ENCODE measurements at places on chromosomes 2 and 18.

- no peak overlapping the region for H3K27ac ChIP-seq
- no peaks in the 10 kb centered on the region for H3K36me3 ChIP-seq
- H3K27me3 ChIP-seq, result no peaks in the 10 kb centered on the region
- no peaks in the 10 kb centered on the region for H3K4me1 ChIP-seq
- DNase-seq, result no peak
Measured at GRCh38 chr18:7646174-7646886, 79.2 kb downstream of the PTPRM start.

DNA sequence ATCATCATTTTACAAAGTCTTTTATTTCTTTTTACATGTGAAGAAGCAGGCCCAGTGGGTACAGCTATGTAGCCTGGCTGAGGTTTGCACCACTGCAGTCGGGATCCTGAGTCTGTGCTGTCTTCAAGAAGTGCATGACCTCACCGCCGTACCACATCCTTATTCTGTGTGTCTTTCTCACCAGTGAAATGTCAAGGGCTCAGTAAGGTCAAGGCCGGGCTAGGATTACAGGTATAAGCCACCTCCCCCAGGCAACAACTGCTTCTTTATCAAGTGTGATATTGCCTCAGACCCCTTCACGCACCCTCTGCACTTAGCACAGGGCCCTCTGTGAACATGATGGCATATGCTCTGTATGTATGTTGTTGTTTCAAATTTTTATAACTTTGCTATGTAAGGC, 76.7 kb downstream of the PIEZO2 start:
- no peaks in the 10 kb centered on the region for H3K36me3 ChIP-seq
- no peaks in the 10 kb centered on the region for H3K27me3 ChIP-seq
- H3K4me3 ChIP-seq, result no peak overlapping the region
- H3K27ac ChIP-seq, result no peak overlapping the region

- H3K27me3 ChIP-seq, result no peaks in the 10 kb centered on the region
- H3K4me3 ChIP-seq, result no peak overlapping the region
- H3K4me1 ChIP-seq, result no peaks in the 10 kb centered on the region
- no peak overlapping the region for H3K27ac ChIP-seq
- H3K36me3 ChIP-seq, result no peaks in the 10 kb centered on the region
- DNase-seq, result no peak
Measured at GRCh38 chr2:154331784-154332183, 366.7 kb upstream of the KCNJ3 start.

DNA sequence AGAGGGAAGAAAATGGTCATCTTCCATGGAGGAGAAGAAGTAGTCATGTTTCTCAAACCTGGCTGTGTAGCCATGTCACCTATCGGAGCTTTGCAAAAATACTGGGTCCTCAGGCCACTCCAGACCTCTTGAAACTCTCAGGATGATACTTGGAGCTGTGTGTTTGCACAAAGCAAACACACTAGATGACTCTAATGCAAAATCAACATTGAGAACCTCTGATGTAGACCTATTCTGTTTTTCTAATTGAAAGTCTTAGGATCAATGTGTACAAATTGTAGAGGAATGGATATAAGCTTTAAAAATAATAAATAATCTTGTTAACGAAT, 444.3 kb downstream of the RND3 start:
- DNase-seq, result no peak
- no peak overlapping the region for H3K27ac ChIP-seq
- H3K36me3 ChIP-seq, result no peaks in the 10 kb centered on the region

GRCh38 chr2:235411905-235412485, 81.8 kb upstream of the AGAP1 start:
- DNase-seq, result no peak
- H3K4me3 ChIP-seq, result no peak overlapping the region
- H3K4me1 ChIP-seq, result no peaks in the 10 kb centered on the region
- H3K27ac ChIP-seq, result no peak overlapping the region
- no peaks in the 10 kb centered on the region for H3K36me3 ChIP-seq
- peaks cover 1% of the 10 kb centered on the region for H3K27me3 ChIP-seq

GRCh38 chr2:95031726-95032116, 6.2 kb downstream of the MAL start:
- peaks cover 63% of the 10 kb centered on the region for H3K36me3 ChIP-seq
- H3K4me3 ChIP-seq, result no peak overlapping the region
- peak overlapping the region; percentile 11 for H3K27ac ChIP-seq
- no peak for DNase-seq

DNA sequence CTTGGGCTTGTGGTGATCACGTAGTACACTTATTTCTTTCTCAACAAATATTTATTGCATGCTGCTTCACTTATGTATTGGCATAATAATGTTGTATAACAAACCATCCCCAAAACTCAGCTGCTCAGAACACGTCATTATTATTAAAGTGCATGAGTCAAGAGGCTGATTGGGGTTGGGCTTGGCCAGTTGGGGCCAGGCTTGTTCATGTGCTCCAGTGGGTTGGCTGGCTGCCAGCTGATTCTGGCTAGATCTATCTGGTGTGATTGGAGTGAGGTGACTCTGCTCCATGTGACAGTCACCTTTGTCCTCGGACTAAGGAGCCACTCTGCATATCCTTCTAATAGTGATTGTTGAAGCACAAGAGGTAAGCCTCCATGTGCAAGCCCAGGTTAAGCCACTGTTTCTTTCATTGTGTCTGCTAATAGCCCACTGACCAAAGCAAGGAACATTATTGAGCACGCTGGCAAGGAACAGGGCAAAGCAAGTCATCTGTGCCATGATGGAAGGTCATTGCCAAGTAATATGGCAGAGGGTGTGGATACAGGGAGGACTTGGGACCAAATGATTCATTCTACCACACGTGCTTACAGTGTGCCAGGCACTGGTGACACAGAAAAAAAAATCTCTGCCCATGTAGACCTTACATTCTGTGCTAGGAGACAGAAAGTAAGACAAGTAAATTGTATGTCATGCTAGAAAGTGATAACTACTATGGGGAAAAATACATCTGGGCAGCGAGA, 63.3 kb upstream of the TMEM182 start:
- H3K36me3 ChIP-seq, result no peaks in the 10 kb centered on the region
- no peak for DNase-seq
- no peaks in the 10 kb centered on the region for H3K4me1 ChIP-seq
- no peak overlapping the region for H3K27ac ChIP-seq
- H3K27me3 ChIP-seq, result peaks cover 7% of the 10 kb centered on the region

GRCh38 chr18:23662309-23663263, at the start of gene ANKRD29:
ANKRD29 (minus strand) TSS chr18:23662911; CDS start chr18:23662730, 181 bp downstream.
- H3K27ac ChIP-seq, result no peak within 1 kb of the TSS
- DNase-seq, result peak; percentile 79
- H3K36me3 ChIP-seq, result no peaks in the 10 kb centered on the region

GRCh38 chr2:127626917-127627739, 18.8 kb upstream of the GPR17 start:
- H3K36me3 ChIP-seq, result no peaks in the 10 kb centered on the region
- no peak for DNase-seq
- H3K27ac ChIP-seq, result no peak overlapping the region

DNA sequence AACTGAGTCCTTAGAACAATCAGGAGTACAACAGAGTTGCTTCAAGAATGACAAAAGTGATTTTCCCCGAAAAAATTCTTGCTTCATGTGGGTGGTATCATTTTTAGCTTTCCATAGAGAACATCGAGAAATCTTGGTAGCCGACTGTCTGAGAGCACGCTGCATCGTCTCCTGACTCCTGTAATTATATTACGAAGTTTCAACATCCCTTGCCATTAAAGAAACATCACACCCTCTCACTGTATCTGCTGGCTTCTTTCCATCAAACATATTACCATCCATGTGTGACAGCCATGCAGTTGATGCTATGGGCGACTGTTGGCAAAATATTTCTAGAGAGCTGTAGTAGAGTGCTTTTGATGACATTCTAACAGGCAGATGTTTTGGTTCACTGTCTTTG, 311.2 kb downstream of the CMPK2 start:
- no peak overlapping the region for H3K27ac ChIP-seq
- H3K36me3 ChIP-seq, result no peaks in the 10 kb centered on the region
- H3K4me3 ChIP-seq, result no peak overlapping the region
- DNase-seq, result no peak

- H3K27ac ChIP-seq, result no peak overlapping the region
- H3K4me3 ChIP-seq, result no peak overlapping the region
- no peak for DNase-seq
- H3K27me3 ChIP-seq, result no peaks in the 10 kb centered on the region
- H3K4me1 ChIP-seq, result no peaks in the 10 kb centered on the region
- no peaks in the 10 kb centered on the region for H3K36me3 ChIP-seq
Measured at GRCh38 chr2:146994246-146994645, 850.6 kb upstream of the ACVR2A start.

DNA sequence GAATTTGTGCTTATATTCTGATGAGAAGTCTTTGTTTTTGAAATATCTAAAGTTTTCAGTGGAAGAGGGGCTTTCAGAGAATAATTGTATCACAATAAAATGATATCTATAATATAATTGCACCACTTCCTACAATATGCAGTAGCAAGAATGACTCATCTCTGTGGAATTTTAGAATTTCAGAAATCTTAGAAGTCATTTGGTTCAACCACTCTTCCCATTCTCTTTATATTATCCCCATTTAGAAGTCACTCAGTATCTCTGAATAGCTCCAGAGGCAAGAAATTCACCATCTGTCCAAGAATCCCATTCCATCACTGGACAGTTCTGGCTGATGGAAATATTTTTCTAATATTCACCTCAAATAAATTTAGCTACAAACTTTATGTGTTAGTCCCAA, 59.3 kb upstream of the CCDC68 start:
- H3K4me1 ChIP-seq, result no peaks in the 10 kb centered on the region
- no peak for DNase-seq
- H3K27ac ChIP-seq, result no peak overlapping the region
- H3K36me3 ChIP-seq, result no peaks in the 10 kb centered on the region
- no peak overlapping the region for H3K4me3 ChIP-seq

- H3K4me3 ChIP-seq, result peak overlapping the region; percentile 91
- H3K36me3 ChIP-seq, result peaks cover 10% of the 10 kb centered on the region
- peaks cover 34% of the 10 kb centered on the region for H3K4me1 ChIP-seq
- H3K27me3 ChIP-seq, result peaks cover 4% of the 10 kb centered on the region
- peak overlapping the region; percentile 93 for H3K27ac ChIP-seq
Measured at GRCh38 chr2:60882971-60883753, 1.8 kb downstream of the REL start.

DNA sequence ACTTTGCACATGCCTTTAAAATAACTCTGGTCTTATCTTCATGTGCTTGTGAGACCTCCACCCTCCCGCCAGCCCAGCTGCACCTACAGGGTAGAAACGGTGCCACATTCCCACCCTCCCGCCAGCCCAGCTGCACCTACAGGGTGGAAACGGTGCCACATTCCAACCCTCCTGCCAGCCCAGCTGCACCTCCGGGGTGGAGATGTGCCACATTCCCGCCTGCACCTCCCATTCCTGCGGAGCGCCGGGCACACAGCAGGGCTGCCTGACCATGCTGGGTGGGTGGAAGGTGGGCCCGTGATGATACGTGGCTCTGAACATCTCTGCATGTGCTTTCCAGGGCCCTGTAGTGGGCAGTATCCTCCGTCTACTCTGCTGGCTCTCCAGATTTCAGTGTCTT, 243.7 kb upstream of the PXDN start:
- H3K4me1 ChIP-seq, result peaks cover 26% of the 10 kb centered on the region
- H3K4me3 ChIP-seq, result no peak overlapping the region

DNA sequence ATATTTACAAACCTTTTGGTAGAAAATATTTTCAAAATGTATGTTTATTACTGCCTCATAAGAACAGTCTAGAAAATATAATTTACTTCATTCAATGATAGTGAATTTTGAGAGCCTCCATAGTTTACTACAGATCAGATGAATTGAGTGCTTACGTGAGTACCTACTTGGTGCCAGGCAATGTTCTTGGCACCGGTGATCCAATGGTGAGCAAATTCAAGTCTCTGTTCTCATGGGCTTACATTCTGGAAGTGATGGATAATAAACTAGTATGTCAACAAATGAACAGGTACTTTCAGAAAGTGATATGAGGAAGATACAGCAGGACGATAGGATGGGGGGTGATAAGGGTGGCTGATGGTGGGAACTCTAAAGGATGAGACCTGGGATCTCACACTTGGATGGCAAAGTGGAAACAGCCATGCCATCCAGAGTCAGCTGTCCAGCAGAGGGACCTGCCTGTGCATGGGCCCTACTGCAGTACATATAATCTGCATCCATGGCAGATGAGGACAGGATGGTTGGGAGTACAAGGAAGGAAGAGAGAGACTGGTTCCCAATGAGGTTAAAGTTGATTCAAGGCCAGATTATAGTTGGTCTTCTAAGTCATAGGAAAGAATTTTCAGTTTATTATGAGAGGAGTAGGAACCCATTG, 277.0 kb downstream of the NEDD4L start:
- no peak overlapping the region for H3K27ac ChIP-seq
- no peaks in the 10 kb centered on the region for H3K27me3 ChIP-seq
- H3K4me3 ChIP-seq, result no peak overlapping the region
- peaks cover 36% of the 10 kb centered on the region for H3K4me1 ChIP-seq
- H3K36me3 ChIP-seq, result no peaks in the 10 kb centered on the region

DNA sequence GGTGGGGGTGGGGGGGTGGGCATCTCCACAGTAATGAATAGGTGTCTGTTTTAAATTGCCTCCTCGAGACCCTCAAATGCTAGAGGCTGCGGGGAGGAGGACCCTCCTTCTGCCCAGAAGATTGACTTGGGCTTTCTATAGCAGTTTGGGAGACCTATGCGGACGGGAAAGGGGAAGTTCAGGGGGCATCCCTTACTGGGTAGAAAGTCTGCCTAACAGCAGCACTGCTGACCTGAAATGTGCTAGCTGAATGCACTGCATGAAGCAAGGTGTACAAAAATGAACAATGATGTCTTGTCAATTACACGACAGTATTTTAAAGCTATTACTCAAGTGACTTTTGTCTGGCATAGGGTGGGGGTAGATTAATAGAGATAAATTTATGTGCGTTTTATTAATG, 2.5 kb downstream of the DCC start:
- no peaks in the 10 kb centered on the region for H3K27me3 ChIP-seq
- no peak overlapping the region for H3K27ac ChIP-seq
- no peaks in the 10 kb centered on the region for H3K36me3 ChIP-seq
- no peak for DNase-seq
- no peaks in the 10 kb centered on the region for H3K4me1 ChIP-seq

DNA sequence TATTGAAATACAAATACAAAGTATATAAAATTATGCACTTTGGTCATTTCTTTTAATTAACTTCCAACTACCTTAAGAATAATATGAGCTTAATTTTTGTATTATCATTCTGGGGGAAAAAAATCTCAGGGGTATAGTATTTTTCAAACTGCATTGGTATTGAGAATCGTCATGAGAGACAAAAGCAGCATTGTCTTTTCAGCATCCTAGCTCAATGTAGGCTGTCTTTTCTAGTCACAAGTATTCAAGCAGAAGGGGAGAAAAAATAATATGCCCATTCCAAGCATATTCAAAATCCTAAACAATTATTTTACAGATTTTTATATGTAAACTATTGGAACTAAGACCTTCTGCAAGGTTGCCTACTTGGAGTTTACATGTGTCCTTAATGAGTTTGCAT, 693.3 kb downstream of the LRP1B start:
- no peaks in the 10 kb centered on the region for H3K27me3 ChIP-seq
- no peaks in the 10 kb centered on the region for H3K4me1 ChIP-seq
- no peak overlapping the region for H3K4me3 ChIP-seq
- no peaks in the 10 kb centered on the region for H3K36me3 ChIP-seq

DNA sequence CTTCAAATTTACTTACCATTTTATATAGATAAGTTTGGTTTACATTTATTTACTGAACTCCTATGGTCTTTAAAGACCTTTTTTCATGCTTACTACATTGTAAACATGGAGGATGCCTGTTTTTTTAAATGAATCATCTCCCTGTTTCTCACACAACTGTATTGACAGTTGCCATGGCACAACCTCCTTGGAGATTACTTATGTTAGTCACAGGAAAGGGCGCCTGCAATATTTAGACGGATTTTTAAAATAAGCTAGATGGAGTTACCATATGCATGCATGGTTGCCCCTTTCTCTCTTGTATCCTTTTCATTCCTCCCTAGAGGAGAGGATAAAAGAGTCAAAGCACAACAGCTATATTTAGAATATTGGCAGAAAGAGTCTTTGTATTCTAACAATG, 34.8 kb upstream of the CCDC102B start:
- H3K4me3 ChIP-seq, result no peak overlapping the region
- DNase-seq, result no peak
- H3K4me1 ChIP-seq, result no peaks in the 10 kb centered on the region
- no peak overlapping the region for H3K27ac ChIP-seq
- H3K36me3 ChIP-seq, result no peaks in the 10 kb centered on the region

Data from activated naive CD4-positive, alpha-beta T cell treated with anti-CD3 and anti-CD28 coated beads, Interleukin-2, amount 10 ng/mL, durations not matched to agents 7 days and 5 days (primary cell).